ENCODE measurements at places on chromosomes 7 and 10. TPM values are rescaled to one million over a fixed set of nuclear protein-coding genes. Genes with fewer than 3 reads are reported as not detected.

The ASZ1 gene
- not detected for total RNA-seq

The OR2A1 gene
- total RNA-seq, result not detected

The TYW1B gene
- total RNA-seq, result 12.8 TPM

The SEMA3C gene
- 25.8 TPM for total RNA-seq

The CDK6 gene
- 175 TPM for total RNA-seq

The CYP3A4 gene
- not detected for total RNA-seq

The TRIM50 gene
- total RNA-seq, result not detected

The ITGA8 gene
- not detected for total RNA-seq

- peaks cover 28% of the 10 kb centered on the region for H3K4me1 ChIP-seq
- no peak overlapping the region for H3K27ac ChIP-seq
- H3K27me3 ChIP-seq, result no peaks in the 10 kb centered on the region
- H3K36me3 ChIP-seq, result no peaks in the 10 kb centered on the region
Measured at GRCh38 chr7:101605611-101606497, 23.2 kb downstream of the MYL10 start.

DNA sequence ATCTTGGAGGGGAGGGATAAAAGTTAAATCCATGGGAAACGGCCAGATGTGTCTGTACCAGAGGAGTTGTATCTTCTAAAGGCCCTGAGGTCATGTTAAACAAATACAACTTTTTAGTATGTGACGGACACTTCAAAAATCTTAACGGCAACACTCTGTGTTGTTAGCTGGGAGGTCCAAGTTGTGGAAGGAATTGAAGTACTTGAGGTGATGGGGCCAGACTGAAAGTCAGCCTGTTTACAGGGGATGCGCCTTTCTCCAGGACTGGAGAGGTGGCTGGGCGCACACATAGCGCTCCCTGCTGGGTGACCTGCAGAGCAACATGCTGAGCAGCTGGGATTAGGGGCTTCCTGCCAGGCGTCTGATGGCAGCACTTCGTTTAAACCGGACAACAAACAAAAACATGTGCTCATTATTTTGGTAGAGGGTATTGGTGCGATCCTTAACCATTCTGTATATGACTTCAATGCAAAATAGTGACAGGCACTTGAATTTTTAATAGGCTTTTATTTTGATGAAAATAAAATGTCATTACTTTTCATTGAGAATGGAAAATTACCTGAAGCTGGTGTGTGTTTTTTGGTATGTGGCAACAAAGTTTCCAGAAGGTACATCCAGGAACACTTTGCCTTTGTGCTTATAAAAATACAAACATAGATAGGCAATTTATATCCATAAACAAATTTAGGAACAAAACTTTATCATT lies 198.2 kb downstream of the MLLT10 start:
- peaks cover 11% of the 10 kb centered on the region for H3K36me3 ChIP-seq
- H3K27ac ChIP-seq, result no peak overlapping the region
- no peak overlapping the region for H3K4me3 ChIP-seq
- DNase-seq, result peak; percentile 72
- H3K4me1 ChIP-seq, result peaks cover 8% of the 10 kb centered on the region

DNA sequence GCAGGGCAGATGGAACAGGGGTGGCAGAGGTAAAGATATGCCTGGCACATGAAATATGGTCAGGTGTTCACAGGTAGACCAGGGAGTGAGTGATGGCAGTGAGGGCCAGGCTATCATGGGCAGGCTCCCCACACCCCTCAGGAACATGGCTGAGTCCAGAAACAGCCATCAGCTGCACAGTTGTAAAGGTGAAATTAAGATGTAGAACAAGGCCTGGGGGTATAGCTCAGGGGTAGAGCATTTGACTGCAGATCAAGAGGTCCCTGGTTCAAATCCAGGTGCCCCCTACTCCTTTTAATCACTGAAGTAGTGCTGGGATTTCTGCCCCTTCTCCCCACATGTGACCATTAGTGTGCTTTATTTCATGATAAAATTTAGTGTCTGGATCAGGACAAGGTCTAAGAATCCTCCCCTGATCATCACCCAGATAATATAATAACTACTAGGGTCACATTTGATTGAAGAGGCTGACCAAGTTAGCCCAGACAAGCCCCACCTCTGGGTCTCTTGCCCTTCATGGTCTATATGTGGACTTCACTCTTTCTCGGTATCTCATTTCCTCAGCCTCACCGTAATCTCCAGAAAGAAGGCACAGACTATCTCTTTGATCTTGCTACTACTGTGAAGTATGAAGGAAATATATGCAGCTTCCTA lies 69.0 kb downstream of the ZNF783 start:
- DNase-seq, result no peak
- no peaks in the 10 kb centered on the region for H3K4me1 ChIP-seq
- no peak overlapping the region for H3K4me3 ChIP-seq
- no peaks in the 10 kb centered on the region for H3K27me3 ChIP-seq

- H3K4me1 ChIP-seq, result no peaks in the 10 kb centered on the region
- DNase-seq, result no peak
- H3K27me3 ChIP-seq, result no peaks in the 10 kb centered on the region
- no peak overlapping the region for H3K4me3 ChIP-seq
- no peak overlapping the region for H3K27ac ChIP-seq
Measured at GRCh38 chr10:4086131-4086898, 301.3 kb upstream of the KLF6 start.

DNA sequence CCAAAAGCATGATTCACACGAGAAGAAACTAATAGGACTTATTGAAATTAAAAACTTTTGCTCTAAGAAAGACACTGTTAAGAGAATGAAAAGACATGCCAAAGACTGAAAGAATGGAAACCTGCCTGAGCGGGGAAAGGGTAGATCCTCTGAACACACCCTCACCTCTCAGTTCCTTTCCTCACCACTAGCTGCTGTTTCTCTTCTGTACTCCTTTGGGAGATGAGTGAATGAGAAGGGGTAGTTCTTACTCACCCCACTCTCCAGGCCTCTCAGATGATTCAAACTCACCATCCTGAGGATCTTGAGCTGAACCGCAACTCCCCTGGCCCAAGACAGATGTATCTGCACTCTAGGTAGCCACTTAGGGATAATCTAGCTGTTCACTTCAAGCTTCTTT lies 41.9 kb downstream of the IQUB start:
- H3K27me3 ChIP-seq, result no peaks in the 10 kb centered on the region
- H3K36me3 ChIP-seq, result no peaks in the 10 kb centered on the region
- DNase-seq, result peak; percentile 4
- H3K27ac ChIP-seq, result no peak overlapping the region
- H3K4me3 ChIP-seq, result no peak overlapping the region
- no peaks in the 10 kb centered on the region for H3K4me1 ChIP-seq

GRCh38 chr7:121235201-121235600 lies 93.6 kb upstream of the WNT16 start:
- no peaks in the 10 kb centered on the region for H3K27me3 ChIP-seq
- no peaks in the 10 kb centered on the region for H3K36me3 ChIP-seq
- no peak overlapping the region for H3K27ac ChIP-seq
- no peak overlapping the region for H3K4me3 ChIP-seq
- H3K4me1 ChIP-seq, result no peaks in the 10 kb centered on the region

DNA sequence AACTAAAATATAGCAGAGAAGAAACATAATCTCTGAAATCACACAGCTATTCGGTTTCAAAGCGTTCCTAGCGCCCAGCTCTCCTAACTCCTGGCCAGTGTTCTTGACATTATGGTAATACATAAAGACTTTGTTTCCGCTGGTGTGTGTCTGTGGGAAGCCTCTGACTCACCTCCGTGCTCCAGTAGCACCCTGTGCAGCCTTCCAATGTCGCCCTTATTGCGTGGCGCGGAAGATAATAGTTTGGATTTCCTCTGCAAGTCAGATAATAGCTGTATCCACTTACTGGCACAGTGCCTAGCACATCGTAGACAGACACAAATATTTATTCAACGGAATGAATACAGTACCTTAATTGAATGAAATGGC lies 570 bp downstream of the BMS1 start:
- H3K36me3 ChIP-seq, result no peaks in the 10 kb centered on the region
- no peaks in the 10 kb centered on the region for H3K27me3 ChIP-seq
- H3K27ac ChIP-seq, result peak overlapping the region; percentile 96
- no peak for DNase-seq

- no peaks in the 10 kb centered on the region for H3K36me3 ChIP-seq
- H3K27me3 ChIP-seq, result no peaks in the 10 kb centered on the region
- no peak for DNase-seq
- no peak overlapping the region for H3K27ac ChIP-seq
- H3K4me1 ChIP-seq, result no peaks in the 10 kb centered on the region
Measured at GRCh38 chr7:23907012-23907411, 197.0 kb downstream of the STK31 start.

DNA sequence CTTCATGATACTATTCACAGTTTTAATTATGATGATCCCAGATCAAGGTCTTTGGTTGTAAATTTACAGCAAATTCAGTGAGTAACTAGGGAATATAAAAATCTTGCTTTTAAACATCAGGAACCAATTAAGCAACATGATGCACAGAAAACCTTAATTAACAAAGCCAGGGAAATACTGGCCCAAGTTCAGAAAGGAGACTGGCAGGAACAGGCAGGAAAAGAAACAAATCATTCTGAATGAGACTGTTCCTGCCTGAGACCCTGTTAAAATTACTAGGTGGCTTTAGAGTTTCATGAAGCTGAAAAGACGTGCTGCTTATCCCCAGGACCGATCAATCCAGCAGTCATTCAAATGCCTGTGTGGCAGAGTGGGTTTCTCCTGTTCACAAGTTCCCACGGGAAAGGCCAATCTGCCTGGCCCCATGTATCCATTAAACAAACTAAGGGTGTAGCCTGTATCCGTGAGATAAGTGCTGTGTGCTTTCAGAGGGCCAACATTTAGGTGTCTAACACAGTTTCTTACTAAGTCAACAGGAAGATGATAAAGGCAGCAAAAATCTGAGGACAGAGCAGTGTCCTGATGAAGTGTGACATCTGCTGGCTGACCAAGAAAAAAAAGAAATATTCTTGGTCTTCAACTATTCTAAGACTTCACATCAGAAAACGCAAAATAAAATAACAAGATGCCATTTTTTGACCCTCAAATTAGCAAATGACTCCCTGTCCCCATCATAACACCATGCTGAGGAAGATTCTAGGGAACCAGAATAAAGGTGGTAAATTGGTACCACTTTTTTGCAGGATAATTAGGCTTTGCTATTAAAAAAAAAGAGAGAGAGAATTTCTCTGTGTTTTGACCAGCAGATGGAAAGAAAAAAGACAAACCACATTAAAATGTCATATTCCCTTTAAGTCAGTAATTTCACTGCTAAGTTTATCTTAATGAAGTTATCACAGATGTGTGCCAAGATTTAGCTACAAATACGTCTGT lies 34.2 kb downstream of the PUS7 start:
- no peak overlapping the region for H3K4me3 ChIP-seq
- peaks cover 13% of the 10 kb centered on the region for H3K4me1 ChIP-seq
- no peak overlapping the region for H3K27ac ChIP-seq
- H3K36me3 ChIP-seq, result no peaks in the 10 kb centered on the region

GRCh38 chr7:43135129-43135528 lies 22.7 kb downstream of the HECW1 start:
- no peak overlapping the region for H3K27ac ChIP-seq
- no peak for DNase-seq
- no peaks in the 10 kb centered on the region for H3K27me3 ChIP-seq
- H3K4me3 ChIP-seq, result no peak overlapping the region

DNA sequence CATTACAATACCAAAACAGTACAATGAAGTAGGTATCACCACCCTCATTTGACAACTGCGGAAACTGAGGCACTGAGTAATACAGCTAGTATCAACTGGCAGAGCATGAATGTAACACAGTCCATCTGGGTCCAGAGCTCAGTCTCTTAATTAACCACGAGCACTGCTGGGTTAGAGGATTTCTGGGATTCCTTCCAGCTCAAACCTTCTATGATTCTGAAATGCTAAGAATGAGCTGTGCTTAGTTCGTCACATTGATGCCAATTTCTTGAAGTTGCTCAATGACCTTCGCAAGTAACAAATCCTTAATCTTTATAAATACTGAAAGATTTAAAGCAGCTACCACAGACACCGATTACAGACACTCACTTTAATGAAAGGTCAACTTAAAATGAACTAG lies 62.5 kb downstream of the SGMS1 start:
- peaks cover 6% of the 10 kb centered on the region for H3K4me1 ChIP-seq
- H3K4me3 ChIP-seq, result no peak overlapping the region
- H3K27me3 ChIP-seq, result no peaks in the 10 kb centered on the region
- no peak overlapping the region for H3K27ac ChIP-seq
- DNase-seq, result no peak
- no peaks in the 10 kb centered on the region for H3K36me3 ChIP-seq

DNA sequence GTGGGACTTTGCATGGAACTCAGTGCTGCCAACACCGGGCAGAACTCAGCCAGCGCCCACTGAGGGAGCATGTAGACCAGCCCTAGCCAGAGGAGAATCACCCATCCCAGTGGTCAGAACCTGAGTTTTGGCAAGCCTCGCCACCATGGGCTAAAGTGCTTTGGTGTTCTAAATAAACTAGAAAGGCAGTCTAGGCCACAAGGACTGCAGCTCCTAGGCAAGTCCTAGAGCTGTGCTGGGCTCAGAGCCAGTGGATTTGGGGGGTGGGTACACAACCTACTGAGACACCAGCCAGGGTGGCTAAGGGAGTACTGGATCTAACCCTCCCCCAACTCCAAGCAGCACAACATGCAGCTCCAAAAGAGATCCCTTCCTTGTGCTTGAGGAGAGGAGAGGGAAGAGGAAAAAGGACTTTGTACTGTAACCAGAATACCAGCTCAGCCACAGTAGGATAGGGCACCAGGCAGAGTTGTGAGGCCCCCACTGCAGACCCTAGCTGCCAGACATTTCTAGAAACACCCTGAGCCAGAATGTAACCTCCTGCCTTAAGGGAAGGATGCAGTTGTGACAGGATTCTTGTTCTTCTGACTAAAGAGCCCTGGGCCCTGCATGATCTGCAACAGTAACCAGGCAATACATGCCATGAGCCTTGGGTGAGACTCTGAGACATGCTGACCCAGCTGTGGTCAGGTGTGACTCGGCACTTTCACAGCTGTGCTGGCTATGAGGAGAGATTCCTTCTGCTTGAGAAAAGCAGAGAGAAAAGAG lies 24.4 kb downstream of the GSDME start:
- H3K4me3 ChIP-seq, result no peak overlapping the region
- peak; percentile 44 for DNase-seq
- H3K4me1 ChIP-seq, result peaks cover 31% of the 10 kb centered on the region
- H3K27ac ChIP-seq, result peak overlapping the region; percentile 74
- H3K36me3 ChIP-seq, result no peaks in the 10 kb centered on the region
- H3K27me3 ChIP-seq, result no peaks in the 10 kb centered on the region

GRCh38 chr7:26670290-26670689 lies 194.1 kb downstream of the SKAP2 start:
- no peaks in the 10 kb centered on the region for H3K36me3 ChIP-seq
- no peak overlapping the region for H3K4me3 ChIP-seq
- no peak for DNase-seq
- H3K27me3 ChIP-seq, result no peaks in the 10 kb centered on the region
- no peaks in the 10 kb centered on the region for H3K4me1 ChIP-seq

- H3K4me1 ChIP-seq, result peaks cover 15% of the 10 kb centered on the region
- H3K4me3 ChIP-seq, result no peak overlapping the region
- H3K27me3 ChIP-seq, result no peaks in the 10 kb centered on the region
- H3K27ac ChIP-seq, result no peak overlapping the region
- DNase-seq, result no peak
Measured at GRCh38 chr10:100501423-100501822, 18.2 kb downstream of the SEC31B start.

Measured in Caco-2 (cell line).